Epithelial cell of alveolus of lung (primary cell): ENCODE measurements at places on chromosomes 6 and 20. TPM values are rescaled to one million over a fixed set of nuclear protein-coding genes. Genes with fewer than 3 reads are reported as not detected.

The SLC4A11 gene
- 0.72 and 0.78 TPM in 2 replicates for total RNA-seq

The GRM1 gene
- 0.08 TPM in 1 of 2 replicates, not detected in the other for total RNA-seq

The ANKRD66 gene
- total RNA-seq, result not detected in 2 replicates

The EPB41L2 gene
- total RNA-seq, result 40.9 and 53.7 TPM in 2 replicates

The KIAA0408 gene
- total RNA-seq, result 1.6 and 2.2 TPM in 2 replicates

The TRIM10 gene
- not detected in 2 replicates for total RNA-seq

The PNLDC1 gene
- total RNA-seq, result 0.16 TPM in 1 of 2 replicates, not detected in the other

The NRSN2 gene
- 66.2 and 69.4 TPM in 2 replicates for total RNA-seq

The OR2H1 gene
- total RNA-seq, result not detected in 2 replicates

The SRPK1 gene
- 51.3 and 57.2 TPM in 2 replicates for total RNA-seq

The PDCD2 gene
- 58.2 and 71.1 TPM in 2 replicates for total RNA-seq

The RAMACL gene
- 0.26 and 0.96 TPM in 2 replicates for total RNA-seq

The LINC00237 gene
- total RNA-seq, result not detected in 2 replicates

The NEDD9 gene
- 1.1 and 21.1 TPM in 2 replicates for total RNA-seq

The RRAGD gene
- total RNA-seq, result 0.16 and 3.2 TPM in 2 replicates

The HLA-DPB1 gene
- 20.7 and 48.1 TPM in 2 replicates for total RNA-seq

The EFCAB8 gene
- total RNA-seq, result under 0.01 TPM in 1 of 2 replicates, not detected in the other

The BPIFA3 gene
- not detected in 2 replicates for total RNA-seq

The ABHD16B gene
- not detected in 2 replicates for total RNA-seq

The PHACTR3 gene
- total RNA-seq, result 0.26 TPM in 1 of 2 replicates, not detected in the other
